ENCODE measurements at places on chromosomes 2 and 18. TPM values are rescaled to one million over a fixed set of nuclear protein-coding genes. Genes with fewer than 3 reads are reported as not detected.

The BCL11A gene
- 0.10 TPM for total RNA-seq

The BOLL gene
- not detected for total RNA-seq

The ALK gene
- not detected for total RNA-seq

The ST8SIA3 gene
- not detected for total RNA-seq

The EGR4 gene
- 0.09 TPM for total RNA-seq

The ACVR1C gene
- total RNA-seq, result 0.05 TPM

The PRKAG3 gene
- not detected for total RNA-seq

The MFSD2B gene
- 0.29 TPM for total RNA-seq

The FIGN gene
- total RNA-seq, result 1.5 TPM

The BIN1 gene
- total RNA-seq, result 32.2 TPM

The SULT1C2 gene
- total RNA-seq, result 0.29 TPM

The NEB gene
- 0.21 TPM for total RNA-seq

The C2orf80 gene
- not detected for total RNA-seq

The GLI2 gene
- 26.1 TPM for total RNA-seq

The CHST10 gene
- total RNA-seq, result 14.6 TPM

The KCNG2 gene
- total RNA-seq, result not detected

The CCDC141 gene
- total RNA-seq, result not detected

The KCNF1 gene
- 44.6 TPM for total RNA-seq

The TRAK2 gene
- total RNA-seq, result 9.9 TPM

The TMEM17 gene
- 4.3 TPM for total RNA-seq

The PPP4R3B gene
- total RNA-seq, result 27.1 TPM

The GPBAR1 gene
- 0.23 TPM for total RNA-seq
